H9 (cell line): ENCODE measurements at places on chromosomes 2 and 18. TPM values are rescaled to one million over a fixed set of nuclear protein-coding genes. Genes with fewer than 3 reads are reported as not detected.

DNA sequence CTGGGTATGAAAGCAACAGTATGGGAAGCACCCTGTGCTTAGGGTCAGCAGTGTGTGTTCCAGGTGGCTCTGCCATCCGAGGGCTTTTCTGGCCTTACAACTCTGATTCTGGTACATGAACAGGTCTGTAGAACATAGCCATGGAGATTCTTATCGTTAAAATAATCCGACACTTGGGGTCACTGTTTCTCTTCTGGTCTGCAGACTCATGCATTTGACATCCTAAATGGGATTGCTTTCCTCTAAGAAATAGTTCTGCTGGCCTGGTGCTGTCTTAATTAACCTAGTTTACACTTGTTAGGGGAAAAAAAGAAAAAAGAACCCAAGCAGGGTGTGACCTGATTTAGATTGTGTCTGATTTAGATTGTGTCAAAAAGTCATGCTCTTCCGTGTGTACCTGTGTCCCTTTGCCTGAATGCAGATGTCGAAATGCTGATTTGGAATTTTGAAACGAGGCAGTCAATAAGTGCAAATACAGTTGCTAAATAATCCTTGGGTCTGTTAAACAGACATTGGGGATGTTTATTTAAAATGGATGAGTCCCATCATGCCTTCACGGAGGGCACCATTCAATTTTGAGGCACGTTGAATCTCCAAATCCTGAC lies 59.6 kb downstream of the TRPM8 start:
- H3K27me3 ChIP-seq = no peaks in the 10 kb centered on the region
- no peak overlapping the region for H3K4me3 ChIP-seq
- DNase-seq = no peak
- no peaks in the 10 kb centered on the region for H3K36me3 ChIP-seq
- no peak overlapping the region for H3K27ac ChIP-seq

GRCh38 chr2:68089961-68090360 lies 27.2 kb upstream of the C1D start:
- no peak overlapping the region for H3K27ac ChIP-seq
- H3K4me3 ChIP-seq = no peak overlapping the region
- H3K4me1 ChIP-seq = no peaks in the 10 kb centered on the region

- peaks cover 4% of the 10 kb centered on the region; the same call in 1 of the 2 replicates for H3K4me1 ChIP-seq
- no peak overlapping the region for H3K27ac ChIP-seq
- 0 out of 2 replicates have a peak, but pooled peaks cover 2% of the 10 kb centered on the region for H3K27me3 ChIP-seq
- H3K4me3 ChIP-seq = no peak overlapping the region
- H3K36me3 ChIP-seq = no peaks in the 10 kb centered on the region
- no peak for DNase-seq
These were observed 79.6 kb upstream of the SKOR2 start for GRCh38 chr18:47331026-47331425.

DNA sequence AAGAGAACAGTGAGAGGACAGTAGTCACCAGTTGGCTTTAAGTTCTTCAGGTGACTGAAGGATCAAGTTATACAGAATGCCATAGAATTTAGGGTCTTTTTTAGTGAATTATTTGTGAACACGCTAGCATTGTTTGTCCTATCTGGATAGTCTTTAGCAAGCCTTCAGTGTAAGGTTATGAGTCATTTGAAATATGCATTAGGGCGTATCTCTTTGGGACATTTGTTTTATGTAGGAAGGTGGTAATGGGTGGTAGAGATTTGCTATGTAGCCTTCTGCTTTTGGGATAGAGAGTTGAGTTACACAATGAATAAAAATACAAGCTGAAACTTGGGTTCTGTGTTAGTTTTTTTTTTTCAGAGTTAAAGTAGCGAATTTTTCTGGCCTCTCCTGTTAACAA lies 13.0 kb downstream of the ACTR2 start:
- H3K4me1 ChIP-seq = no peaks in the 10 kb centered on the region
- H3K27me3 ChIP-seq = no peaks in the 10 kb centered on the region
- H3K36me3 ChIP-seq = peaks cover 17% of the 10 kb centered on the region

The TCF4 gene
- 85.8 and 99.4 TPM in 2 replicates for total RNA-seq

GRCh38 chr2:12697617-12698016 lies 19.1 kb upstream of the TRIB2 start:
- no peaks in the 10 kb centered on the region for H3K36me3 ChIP-seq
- no peaks in the 10 kb centered on the region for H3K27me3 ChIP-seq
- H3K4me1 ChIP-seq = 0 out of 2 replicates have a peak, but pooled peaks cover under 1% of the 10 kb centered on the region

GRCh38 chr18:62988471-62988870 lies 273.1 kb downstream of the PHLPP1 start:
- no peaks in the 10 kb centered on the region for H3K27me3 ChIP-seq
- no peak overlapping the region for H3K4me3 ChIP-seq
- no peaks in the 10 kb centered on the region for H3K4me1 ChIP-seq

DNA sequence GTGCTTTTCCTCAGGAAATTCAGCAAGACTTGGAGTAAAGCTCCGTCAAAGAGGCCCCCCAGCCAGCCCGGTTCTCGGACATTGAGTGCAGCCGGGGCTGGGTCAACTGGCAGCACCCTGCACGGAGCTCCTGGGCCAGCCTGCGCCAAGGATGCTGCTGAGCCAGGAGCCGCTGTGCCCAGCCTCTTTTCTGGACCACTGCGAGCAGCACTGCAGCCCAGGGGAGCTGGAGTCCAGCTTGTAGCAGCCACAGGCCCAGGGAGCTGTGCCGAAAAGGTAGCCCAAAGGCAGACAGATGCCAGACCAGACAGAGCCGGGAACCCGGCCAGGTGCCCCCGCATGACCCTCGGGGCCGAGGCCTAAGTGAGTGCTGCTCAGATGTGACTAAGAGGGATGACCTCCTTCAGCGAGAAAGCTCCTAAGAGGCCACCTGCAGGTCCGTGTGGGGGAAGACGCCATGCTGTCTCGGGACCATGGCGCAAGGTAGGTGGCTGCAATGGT lies 7.3 kb downstream of the CLHC1 start:
- no peak overlapping the region for H3K27ac ChIP-seq
- H3K4me1 ChIP-seq = no peaks in the 10 kb centered on the region
- no peak overlapping the region for H3K4me3 ChIP-seq
- peaks cover 6% of the 10 kb centered on the region for H3K36me3 ChIP-seq

The EMILIN2 gene
- 20.0 and 21.3 TPM in 2 replicates for total RNA-seq

GRCh38 chr2:53460347-53460746 lies 307.3 kb upstream of the CHAC2 start:
- no peaks in the 10 kb centered on the region for H3K27me3 ChIP-seq
- no peak overlapping the region for H3K27ac ChIP-seq
- H3K36me3 ChIP-seq = no peaks in the 10 kb centered on the region
- DNase-seq = no peak

The B3GNT7 gene
- 39.1 and 42.2 TPM in 2 replicates for total RNA-seq

The NYAP2 gene
- total RNA-seq = not detected in 2 replicates

GRCh38 chr2:198375083-198375410 lies 570.7 kb downstream of the PLCL1 start:
- no peaks in the 10 kb centered on the region for H3K36me3 ChIP-seq
- H3K4me3 ChIP-seq = no peak overlapping the region
- no peak for DNase-seq
- H3K27ac ChIP-seq = no peak overlapping the region

The C2orf66 gene
- total RNA-seq = not detected in 2 replicates
